ENCODE measurements at places on chromosomes 7 and 10.

DNA sequence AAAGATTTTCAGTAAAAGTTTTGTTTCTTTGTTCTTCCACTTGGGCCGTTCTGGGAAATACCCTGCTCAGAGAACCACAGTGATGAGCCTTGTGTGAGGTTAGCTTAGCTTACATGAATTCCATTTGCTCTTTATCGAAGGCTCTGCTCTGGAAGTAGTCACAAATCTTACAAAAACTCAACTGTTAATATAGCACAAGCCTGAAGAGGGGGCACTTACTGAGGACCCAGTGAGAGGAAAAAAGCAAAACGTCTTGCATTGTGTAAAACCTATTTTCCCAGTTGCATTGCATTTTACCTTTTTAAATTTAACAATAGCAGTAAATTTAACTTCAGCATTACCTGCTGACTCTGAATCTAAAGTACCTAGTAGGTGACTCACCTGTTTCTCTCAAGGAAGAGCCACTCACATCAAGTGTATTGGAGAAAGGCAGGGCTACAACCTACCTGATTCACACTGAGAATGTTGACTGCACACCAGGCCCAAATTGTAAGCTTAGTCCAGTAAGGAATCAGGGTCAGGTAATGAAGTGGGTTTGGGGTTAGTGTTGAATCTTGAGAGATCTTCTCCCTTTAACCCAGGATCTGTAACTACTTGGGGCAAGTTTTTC is 42.3 kb downstream of the PPP1R17 start:
- no peak for DNase-seq

GRCh38 chr7:71497256-71497946 is 365.5 kb downstream of the GALNT17 start:
- DNase-seq: peak; percentile 20

GRCh38 chr7:108093851-108094331 is 36.3 kb downstream of the LAMB4 start:
- no peak for DNase-seq

DNA sequence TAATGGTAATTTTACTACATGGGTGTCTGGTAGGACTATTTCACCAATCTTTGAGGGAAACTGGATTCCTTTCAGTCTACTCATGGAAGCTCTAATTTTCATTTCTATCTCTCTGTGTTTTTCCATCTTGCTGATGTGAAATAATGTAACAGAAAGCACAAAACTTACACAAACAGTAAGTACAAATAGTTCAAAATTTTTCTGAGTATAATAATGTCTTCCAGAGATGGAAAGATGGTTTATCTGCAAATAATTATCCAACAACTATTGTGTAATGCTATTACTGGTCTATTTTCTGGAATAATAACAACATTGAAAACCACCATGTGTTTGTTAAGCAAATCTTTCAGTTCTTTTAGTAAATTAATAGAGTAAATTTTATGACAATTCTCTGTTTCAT is 565.8 kb upstream of the MGMT start:
- no peak for DNase-seq

DNA sequence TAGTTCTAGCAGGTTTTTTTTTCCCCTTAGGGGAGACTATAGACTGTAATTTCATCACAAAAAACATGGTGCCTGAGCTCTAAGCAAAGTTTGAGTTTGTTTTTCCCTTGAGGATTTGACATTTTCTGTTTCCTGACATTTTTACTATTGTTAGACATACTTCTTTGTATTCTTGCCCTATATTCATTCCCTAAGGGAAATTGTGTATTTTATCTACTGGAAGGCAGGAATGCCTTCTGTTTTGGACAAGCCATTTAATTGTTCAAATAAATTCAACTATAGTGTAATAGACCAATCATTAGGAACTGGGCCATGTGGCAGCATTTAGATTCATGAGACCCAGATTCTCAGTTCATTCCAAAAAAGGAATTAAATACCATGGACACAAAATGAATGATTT is 335.0 kb downstream of the EXOC4 start:
- DNase-seq: no peak

DNA sequence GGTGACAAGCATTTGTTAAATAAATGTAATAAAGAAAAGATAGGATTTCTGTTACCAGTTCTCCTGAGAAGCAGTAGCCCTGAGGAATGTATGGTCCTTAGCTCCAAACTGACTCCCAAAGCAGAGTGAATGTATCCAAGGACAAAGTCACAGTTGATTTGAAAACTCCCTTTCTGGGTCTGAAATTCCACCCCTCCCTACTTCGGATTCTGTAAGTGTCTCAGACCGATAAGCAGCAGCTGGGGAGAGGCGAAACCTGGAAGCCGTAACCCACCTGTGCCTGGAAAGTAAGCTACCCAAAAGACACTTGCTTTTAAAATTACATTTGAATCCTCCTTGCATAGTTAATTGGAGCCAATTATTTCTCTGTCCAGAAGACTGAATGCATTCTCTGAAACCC is 122.9 kb upstream of the FRMD4A start:
- no peak for DNase-seq

DNA sequence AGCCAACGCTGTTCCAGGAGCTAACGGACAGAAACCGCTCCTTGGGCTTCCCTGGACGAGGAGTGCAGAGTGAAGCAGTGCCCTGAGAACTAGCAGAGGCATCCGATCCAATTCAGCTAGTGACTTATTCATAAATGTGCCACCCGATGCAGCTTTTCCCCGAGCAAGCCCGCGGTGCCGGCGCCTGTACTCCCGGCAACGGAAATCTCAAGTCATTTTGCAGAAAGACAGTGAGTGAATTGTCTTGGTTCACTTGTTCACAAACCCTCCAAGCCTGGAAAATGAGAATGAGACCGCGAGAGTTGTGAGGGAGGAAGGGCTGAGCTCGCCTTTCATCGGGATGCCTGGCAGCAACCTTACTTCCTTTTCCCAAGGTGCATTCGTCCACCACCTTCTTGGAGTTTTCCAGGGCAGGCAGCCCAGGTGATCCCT is 87.5 kb downstream of the COBL start:
- no peak for DNase-seq

All from NCI-H2171 (cell line).